ENCODE measurements at places on chromosomes 4 and X. TPM values are rescaled to one million over a fixed set of nuclear protein-coding genes. Genes with fewer than 3 reads are reported as not detected.

HDAC6 gene
- total RNA-seq, result 42.2 TPM

BLTP1 gene
- 43.9 TPM for total RNA-seq

LRIT3 gene
- total RNA-seq, result not detected

NSUN7 gene
- 0.32 TPM for total RNA-seq

FAM133A gene
- not detected for total RNA-seq

ADH6 gene
- total RNA-seq, result not detected

TCEAL6 gene
- total RNA-seq, result not detected

SOWAHD gene
- not detected for total RNA-seq

SSX4B gene
- total RNA-seq, result not detected

CAPN6 gene
- total RNA-seq, result 0.13 TPM

TLR10 gene
- not detected for total RNA-seq

PABPC1L2A gene
- total RNA-seq, result not detected

CNGA1 gene
- not detected for total RNA-seq

SPON2 gene
- 194 TPM for total RNA-seq
